HuH-7.5 (cell line): ENCODE measurements at places on chromosomes 16 and 17.
A peak's percentile ranks its signal among the peaks of the same experiment; 100 is the strongest.

DNA sequence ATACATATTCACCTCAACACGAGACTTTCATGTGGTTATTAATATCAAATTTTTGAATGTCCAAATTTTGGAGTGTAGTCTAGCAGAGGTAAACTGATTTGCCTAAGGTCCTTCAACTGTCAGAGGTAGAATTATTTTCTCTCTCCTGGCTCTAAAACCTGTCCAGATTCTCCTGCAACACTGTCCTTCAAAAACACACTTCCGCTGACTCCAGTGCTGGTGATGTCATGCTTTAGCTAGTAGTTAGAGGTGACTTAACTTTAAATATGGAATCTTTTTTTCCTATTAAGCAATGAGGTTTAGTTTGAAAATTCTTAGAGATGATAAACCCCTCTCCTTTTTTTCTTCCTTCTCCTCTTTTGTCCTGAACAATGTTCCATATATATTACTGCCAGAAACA, 10.8 kb upstream of the CBLN1 start:
- DNase-seq, result no peak

DNA sequence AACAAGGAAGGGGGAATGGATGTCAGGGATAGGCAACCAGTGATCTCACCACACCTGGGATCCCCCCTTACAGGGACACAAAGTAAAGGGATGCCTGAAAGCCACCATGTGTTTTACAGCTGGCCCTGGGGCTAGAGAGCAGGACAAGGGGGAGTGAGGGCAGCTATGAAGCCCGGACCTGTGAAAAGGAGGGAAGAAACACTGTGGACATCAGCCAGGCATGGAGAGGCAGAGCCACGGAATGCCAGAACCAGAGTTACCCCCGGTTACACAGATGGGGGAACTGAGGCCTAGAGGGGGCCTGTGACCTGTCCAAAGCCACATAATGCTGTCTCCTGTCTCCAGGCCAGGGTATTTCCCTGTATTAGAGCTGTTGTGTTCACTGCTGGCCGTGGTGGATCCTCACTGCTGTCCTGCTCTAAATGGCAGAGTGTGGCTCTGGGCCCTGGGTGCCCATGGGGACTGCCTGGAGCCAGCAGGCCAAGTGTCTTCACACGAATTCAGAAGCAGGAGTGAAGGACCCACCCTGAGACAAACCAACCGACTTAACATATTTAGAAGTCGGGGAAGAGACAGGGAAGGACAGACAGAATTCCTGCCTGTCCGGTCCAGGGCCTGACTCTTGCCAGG, 29.7 kb upstream of the ITGA3 start:
- no peak for DNase-seq

- no peak for DNase-seq
Measured at GRCh38 chr16:83744441-83744981, 63.3 kb upstream of the HSBP1 start.

- DNase-seq, result no peak
Measured at GRCh38 chr17:47707056-47707804, 13.3 kb downstream of the TBKBP1 start.

DNA sequence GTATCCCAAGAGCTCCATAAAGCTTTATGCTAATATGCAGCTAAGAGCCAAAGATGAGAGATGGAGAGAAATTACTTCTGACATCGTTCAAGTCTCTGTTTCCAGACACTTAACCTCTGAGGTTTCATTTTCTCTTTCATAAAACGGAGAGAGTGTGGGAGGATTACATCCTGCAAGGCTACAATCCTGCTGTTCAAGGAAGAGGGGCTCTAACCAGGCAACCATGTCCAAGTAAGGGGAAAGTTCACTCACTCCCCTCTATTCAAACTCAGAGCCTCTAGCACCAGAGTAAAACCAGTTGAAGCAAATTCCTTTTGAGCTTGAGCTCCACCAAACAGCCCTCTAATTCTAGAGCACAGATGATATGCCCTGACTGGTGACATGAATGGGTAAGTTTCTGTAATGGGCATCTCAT, 397.4 kb downstream of the NPIPA8 start:
- DNase-seq, result no peak

DNA sequence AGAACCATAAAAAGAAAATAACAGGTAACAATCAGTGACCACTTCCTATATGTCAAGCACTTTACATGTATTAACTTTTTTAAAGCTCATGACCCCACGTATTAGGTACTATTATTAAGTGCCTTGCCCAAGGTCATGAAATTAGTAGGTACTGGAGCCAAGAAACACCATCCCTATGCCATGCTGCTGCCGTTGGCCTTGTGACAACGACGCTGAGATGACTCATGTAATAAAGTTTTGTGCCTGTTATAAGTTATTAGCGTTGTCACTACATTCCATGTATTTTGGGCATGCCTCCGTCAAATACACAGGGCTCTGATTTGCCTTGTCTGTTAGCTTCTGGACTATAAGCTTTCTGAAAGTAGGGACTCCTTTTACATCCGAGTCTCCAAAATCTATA, 1.4 kb downstream of the BBS2 start:
- DNase-seq, result no peak

DNA sequence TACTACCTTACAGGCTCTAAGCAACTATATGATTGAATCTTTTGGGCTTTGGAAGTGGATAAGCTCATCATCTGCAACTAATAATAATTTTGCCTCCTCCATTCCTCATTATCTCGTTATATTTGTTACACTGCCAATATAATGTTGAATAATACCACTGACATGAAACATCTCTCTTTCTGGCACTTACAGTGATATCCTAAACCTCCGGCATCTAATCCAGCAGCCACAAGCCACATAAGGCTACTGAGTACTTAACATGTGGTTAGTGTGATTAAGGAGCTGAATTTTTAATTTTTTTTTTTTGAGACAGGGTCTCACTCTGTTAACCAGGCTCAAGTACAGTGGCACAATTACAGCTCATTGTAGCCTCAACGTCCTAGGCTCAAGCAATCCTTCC, 9.6 kb downstream of the CDC42EP4 start:
- DNase-seq, result no peak

DNA sequence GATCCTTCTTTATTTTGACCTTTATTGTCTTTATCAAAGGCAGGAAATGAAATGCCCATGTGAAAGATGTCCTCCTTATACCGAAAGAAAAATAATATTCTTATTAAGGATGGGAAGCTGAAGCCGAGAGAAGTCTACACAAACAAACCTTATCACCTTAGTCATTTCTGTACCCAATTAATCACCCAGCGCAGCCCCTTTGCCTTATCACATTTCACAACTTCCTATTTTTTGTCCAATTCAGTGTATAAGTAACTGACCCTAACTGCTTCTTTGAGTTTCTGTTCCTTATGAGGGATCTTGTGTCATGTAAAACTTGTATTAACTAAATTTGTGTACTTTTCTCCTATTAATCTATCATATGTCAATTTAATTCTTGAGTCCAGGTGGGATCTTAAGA, 16.4 kb upstream of the CCL23 start:
- no peak for DNase-seq

DNA sequence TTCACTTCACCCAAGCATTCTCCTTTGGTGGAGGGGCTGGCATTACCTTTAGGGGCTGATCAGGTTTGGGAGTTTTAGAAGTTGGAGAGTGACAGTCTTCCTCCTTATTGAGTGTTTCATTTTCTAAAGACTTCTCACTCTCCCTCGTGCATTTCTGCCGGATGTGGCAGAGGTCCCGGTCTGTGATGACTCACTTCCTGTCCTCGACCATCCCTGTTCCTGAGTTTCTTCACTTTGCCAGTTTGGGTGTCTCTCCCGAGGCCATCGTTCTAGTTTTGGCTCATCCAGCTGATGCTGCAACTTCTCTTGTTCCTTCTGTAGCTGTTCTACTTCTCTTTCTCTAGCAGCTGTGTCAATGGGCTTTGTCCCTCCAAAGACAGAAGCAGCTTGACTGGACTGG, 104.3 kb downstream of the PHKB start:
- no peak for DNase-seq

- no peak for DNase-seq
Measured at GRCh38 chr16:66970775-66971720, 10.0 kb downstream of the CES3 start.

GRCh38 chr16:83552930-83553329, 254.8 kb upstream of the HSBP1 start:
- DNase-seq, result no peak

- no peak for DNase-seq
Measured at GRCh38 chr17:14351493-14351892, 50.6 kb downstream of the HS3ST3B1 start.

GRCh38 chr17:77416105-77416713, 275.4 kb downstream of the SEC14L1 start:
- DNase-seq, result no peak

- DNase-seq, result no peak
Measured at GRCh38 chr16:14186795-14187221, 115.7 kb downstream of the MRTFB start.

- no peak for DNase-seq
Measured at GRCh38 chr17:76582660-76583059, 3.0 kb downstream of the ST6GALNAC2 start.

DNA sequence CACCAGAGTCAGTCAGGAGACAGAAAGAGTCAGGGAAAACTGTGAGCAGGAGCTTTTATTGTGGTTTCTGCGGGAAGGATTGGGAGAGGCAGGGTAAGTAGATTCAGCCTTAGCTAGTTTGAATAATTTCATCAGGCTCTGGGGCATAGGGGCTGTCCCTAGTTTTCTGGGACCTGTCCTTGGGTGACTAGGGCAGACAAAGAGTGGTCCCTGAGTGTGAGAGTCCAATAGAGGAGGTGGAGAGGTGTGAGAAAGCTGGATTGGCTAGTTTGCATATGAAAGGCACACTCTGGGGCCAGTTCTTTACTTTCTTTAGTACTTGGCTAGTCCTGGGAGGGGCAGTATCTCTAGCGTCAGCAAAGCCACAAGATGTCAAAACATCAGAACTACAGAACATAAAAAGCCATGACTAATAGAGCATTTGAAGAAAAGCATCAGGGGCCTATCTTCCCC, 255.6 kb downstream of the HS3ST3A1 start:
- DNase-seq, result no peak

GRCh38 chr16:27639561-27640276, 89.8 kb downstream of the KATNIP start:
- peak; percentile 40 for DNase-seq

DNA sequence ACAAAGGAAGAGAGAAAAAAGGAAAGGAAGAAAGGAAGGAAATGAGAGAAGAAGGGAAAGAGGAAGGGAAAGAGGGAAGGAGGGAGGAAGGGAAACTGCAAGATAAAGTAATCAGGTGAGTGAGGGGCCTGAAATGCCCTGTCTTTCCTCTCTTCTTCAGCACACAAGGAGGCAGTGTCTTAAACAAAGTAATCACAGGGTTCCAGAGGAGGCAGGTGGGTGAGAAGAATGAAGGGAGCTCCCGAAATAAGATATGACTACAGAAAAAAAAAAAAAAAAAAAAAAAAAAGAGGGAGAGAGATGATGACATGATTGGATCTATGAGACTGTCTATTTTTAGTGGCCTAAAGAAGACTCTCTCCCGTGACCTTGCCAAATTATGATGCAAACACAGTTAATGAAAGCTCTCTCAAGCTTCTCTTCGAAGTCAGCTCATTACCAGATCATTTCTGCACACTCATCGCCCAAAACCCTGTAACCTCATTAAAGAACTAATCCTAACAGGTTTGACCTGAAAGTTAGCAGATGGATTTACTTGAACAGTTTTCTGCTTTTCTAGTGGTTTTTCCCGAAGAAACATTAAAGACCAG, 53.6 kb downstream of the CDH11 start:
- DNase-seq, result no peak

DNA sequence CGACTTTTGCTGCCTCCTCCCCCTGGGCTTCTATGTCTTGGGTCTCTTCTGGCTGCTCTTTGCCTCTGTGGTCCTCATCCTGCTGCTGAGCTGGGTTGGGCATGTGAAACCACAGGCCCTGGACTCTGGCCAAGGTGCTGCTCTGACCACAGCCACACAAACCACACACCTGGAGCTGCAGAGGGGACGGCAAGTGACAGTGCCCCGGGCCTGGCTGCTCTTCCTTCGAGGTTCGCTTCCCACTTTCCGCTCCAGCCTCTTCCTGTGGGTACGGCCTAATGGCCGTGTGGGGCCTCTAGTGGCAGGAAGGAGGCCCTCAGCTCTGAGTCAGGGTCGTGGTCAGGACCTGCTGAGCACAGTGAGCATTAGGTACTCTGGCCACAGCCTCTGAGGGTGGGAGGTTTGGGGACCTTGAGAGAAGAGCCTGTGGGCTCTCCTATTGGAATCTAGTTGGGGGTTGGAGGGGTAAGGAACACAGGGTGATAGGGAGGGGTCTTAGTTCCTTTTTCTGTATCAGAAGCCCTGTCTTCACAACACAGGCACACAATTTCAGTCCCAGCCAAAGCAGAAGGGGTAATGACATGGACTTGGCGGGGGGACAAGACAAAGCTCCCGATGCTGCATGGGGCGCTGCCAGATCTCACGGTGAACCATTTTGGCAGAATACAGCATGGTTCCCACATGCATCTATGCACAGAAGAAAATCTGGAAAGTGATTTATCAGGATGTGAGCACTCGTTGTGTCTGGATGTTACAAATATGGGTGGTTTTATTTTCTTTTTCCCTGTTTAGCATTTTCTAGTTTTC, 2.3 kb downstream of the GP1BA start:
- no peak for DNase-seq

DNA sequence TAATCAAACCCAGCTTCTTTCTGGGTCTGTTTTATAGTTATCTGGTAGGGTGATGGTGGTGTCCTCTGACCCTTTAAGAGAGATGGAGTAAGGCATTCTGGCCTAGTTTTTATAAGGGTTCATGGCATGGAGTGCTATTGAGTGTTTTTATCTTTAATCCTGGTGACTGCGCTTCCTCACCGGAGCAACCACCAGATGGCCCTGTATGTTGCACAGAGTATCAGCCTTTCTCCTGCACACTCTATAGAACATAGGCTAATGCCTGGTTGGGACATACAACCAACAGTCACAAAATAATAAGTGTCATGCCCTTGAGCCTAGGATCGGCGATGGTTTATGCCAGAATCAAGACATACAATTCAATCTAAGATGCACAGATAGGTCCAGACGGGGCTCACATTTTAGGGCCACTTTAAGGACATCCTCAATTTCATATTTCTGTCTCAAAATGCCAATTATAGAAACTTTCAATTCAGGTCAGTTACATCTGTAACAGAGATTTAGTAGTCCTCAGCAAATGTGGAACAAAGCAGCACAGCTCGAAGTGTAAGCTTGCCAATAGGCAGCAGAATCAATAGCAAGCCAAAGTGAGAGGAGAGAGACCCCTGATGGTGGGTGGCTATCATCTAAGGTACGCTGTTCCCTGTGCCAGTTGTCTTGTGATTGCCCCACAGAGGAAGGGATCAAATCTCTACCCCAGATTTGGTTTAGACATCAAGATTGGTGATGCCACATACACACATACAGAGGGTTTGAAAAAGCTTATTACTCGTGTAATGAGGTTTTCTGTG, 37.2 kb upstream of the HOXB9 start:
- no peak for DNase-seq

DNA sequence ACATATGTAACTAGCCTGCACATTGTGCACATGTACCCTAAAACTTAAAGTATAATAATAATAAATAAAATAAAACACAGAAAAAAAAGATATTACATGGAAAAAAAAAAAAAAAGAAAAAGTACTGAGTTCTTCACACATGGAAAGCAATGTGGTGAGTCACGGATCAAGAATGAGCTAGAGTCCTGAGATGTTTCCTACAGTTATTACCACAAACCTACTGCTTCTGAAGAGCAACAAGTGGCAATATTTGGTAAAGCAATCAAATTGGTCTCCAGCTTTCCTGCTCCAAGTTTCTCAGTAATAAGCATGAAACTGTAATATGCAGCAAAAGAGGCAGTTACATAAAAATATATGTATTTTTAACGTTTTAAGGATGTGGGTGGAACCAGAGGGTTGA, 223.3 kb upstream of the SALL1 start:
- no peak for DNase-seq

- no peak for DNase-seq
Measured at GRCh38 chr16:8625491-8626087, 4.1 kb downstream of the METTL22 start.
